ENCODE measurements at places on chromosomes 2 and 18. TPM values are rescaled to one million over a fixed set of nuclear protein-coding genes. Genes with fewer than 3 reads are reported as not detected.

Gene AMER3
- total RNA-seq: not detected

Gene FAM124B
- total RNA-seq: not detected

Gene CYS1
- total RNA-seq: 3.7 TPM

Gene FAM110C
- 20.3 TPM for total RNA-seq

Gene B3GNT2
- total RNA-seq: 21.5 TPM

Gene FBXO11
- 60.2 TPM for total RNA-seq

Gene CAPN13
- total RNA-seq: 0.25 TPM

Gene ANKRD44
- total RNA-seq: 2.7 TPM

Gene SERPINB7
- not detected for total RNA-seq

Gene KHK
- total RNA-seq: 6.7 TPM

Gene DYNC1I2
- total RNA-seq: 39.4 TPM

Gene SCN7A
- 0.07 TPM for total RNA-seq

Gene ANKRD30B
- total RNA-seq: not detected

Gene ACTR3
- total RNA-seq: 232 TPM

Gene CHRND
- total RNA-seq: not detected

GRCh38 chr2:31071741-31072140 lies 66.5 kb downstream of the GALNT14 start:
- no peak for DNase-seq

DNA sequence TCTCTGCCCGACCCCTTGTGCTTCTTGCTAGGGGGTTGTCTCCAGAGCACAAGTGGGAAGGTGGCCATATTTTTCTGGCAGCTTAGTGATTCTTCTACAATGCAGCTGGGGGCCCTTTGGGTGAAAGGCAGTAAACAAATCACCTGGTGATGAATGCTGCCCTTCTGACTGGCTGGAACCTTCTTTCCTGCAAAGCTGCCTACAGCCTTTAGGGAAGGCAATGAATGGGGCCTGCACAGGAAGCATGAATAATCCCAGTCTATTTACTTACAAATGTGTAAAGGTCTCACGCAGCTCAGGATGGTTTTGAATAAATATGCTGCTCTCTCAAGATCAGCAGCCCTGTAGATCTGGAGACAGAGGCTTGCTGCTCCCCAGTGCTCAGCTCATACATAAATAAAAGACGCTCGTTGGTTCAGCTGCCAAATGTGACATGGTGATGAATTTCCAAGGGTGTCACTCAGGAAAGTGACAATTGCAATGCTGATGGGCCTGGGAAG lies 289.2 kb downstream of the TDRD15 start:
- DNase-seq: no peak

- DNase-seq: no peak
Observed at GRCh38 chr2:215612786-215613185, 176.9 kb upstream of the FN1 start.

- DNase-seq: no peak
Observed at GRCh38 chr2:64119369-64119768, 24.9 kb downstream of the PELI1 start.

- no peak for DNase-seq
Observed at GRCh38 chr2:113697516-113697915, 58.9 kb downstream of the SLC35F5 start.

- no peak for DNase-seq
Observed at GRCh38 chr2:177073611-177074010, 139.0 kb upstream of the HNRNPA3 start.

DNA sequence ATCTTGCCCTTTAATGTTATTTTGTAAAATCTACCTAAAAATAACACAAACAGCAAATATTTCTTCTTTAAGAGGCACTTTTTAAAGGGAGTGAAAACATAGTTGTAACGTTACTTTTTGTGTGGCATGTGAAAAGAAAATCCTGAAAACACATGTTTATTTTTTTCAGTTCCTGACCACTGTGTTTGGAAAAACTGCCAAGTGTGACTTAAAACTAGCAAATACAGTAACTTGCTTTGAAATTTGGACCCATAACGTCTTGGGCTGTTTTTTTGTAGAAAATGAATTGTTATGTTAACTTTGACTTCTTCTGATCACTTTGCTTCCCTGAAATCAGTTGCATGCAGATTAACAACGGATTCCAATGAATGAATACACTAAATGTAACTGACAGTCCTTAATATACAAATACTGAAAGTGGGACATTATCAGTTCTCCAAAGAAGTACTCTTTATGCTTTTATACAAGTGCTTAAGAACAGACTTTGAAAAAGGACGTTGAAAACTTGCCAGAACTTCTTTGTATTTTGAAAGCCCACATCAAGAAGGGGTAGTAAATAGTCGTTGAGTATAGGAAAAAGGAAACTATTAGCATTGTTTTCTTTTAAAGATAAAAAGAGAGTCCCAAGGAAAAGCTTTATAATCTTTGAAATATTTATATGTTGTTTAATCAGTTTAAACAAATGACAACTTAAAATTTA lies 96.1 kb upstream of the ZEB2 start:
- DNase-seq: no peak

GRCh38 chr2:62000538-62000937 lies 95.1 kb downstream of the COMMD1 start:
- no peak for DNase-seq

DNA sequence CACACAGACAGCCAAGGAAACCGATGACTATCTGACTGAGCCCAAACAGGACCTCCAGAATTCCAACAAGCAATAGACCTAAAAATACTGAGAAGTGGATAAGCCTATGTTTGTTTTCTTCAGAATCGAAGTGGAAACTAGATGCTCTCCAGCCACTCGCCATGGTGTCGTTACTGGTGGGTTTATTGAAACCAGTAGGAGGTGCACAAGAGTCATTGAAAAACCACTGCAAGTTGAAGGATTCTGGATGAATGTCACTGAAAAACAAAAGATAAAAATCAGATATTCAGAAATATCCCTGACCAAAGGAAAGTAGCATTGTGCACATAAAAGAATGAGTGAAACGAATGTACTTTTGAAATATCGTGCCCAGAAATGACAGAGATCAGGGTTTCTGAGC lies 15.3 kb downstream of the TM4SF20 start:
- DNase-seq: no peak

GRCh38 chr2:71538241-71538640 lies 84.9 kb downstream of the DYSF start:
- DNase-seq: no peak

DNA sequence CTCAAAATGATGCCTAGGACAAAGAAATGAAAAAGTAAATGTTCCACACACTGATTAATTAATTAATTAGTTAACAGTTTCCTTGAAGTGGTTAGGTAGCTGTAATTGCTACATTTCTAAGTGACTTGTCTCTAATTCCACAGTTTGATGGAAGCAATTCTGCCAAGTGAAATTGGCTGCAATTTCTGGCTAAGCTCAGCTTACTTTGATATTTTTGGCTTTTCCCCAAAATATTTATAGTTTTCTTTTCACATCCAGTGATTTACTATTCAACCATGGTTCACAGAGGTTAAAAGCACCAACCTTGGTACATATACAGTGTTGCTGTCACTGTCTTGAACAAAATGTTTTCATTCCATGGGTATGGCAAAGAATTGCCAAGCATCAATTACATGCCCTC lies 459.5 kb upstream of the CDH20 start:
- no peak for DNase-seq

DNA sequence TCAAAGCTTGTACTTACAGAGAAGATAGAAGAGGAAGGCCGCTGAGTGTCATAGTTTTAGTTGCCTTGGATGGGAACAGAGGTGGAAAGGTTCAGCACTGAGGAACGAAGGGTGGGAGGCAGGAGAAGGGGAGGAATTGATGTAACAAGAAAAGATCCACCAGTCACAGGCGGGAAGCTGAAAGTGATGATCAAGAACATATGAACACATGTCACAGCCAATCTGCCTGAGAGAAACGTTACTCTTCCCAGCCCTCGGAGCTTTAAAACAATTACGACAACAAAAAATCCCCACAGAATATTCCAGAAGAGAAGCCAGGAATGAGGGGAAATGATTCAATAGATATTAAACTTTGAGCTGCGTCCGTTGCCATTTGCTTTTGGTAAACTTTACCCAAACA lies 87.1 kb downstream of the TSHZ1 start:
- DNase-seq: no peak

- no peak for DNase-seq
Observed at GRCh38 chr2:74887960-74888700, 54.2 kb downstream of the HK2 start.

- no peak for DNase-seq
Observed at GRCh38 chr2:99899882-99900281, 242.5 kb downstream of the AFF3 start.

- no peak for DNase-seq
Observed at GRCh38 chr18:48594471-48595094, 55.8 kb downstream of the CTIF start.

GRCh38 chr2:32161296-32161695 lies 4.4 kb upstream of the SLC30A6 start:
- DNase-seq: no peak

DNA sequence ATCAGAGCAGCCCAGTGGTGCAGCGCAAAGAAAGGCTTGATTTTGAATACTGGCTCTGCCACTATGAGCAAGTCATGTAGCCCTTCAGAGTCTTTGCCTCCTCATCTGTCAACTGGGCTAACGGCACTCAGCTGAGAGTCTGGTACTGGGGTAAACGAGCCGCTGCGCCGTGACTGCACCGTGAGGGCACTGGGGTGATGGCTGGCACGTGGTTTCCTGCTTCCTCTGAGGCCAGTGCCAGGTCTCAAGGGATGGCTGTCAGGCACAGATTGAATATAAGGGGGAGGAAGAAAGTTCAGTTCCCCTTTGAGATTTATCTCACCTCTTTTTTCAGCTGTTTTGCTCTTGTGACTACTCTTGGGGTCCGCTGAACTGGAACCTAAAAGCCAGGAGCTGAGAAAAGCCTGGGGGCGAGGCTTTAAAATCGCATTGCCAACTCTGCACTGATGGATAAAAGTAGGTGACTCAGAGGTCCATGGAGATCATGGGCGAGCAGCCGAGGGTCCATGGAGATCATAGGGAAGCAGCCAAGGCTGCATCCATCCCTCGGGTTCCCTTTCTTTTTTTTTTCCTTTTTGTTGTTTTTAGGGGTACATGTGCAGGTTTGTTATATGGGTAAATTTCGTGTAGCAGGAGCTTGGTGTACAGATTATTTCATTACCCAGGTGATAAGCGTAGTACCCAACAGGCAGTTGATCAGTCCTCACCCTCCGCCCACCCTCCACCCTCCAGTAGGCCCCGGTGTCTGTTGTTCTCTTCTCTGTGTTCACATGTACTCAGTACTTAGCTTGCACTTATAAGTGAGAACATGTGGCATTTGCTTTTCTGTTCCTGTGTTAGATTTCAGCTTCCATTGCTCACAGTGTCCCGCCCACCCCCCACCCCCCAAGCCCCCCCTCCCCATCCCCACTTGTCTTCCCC lies 114.3 kb downstream of the SPP2 start:
- no peak for DNase-seq

- DNase-seq: no peak
Observed at GRCh38 chr2:181648478-181649155, 8.3 kb downstream of the CERKL start.

DNA sequence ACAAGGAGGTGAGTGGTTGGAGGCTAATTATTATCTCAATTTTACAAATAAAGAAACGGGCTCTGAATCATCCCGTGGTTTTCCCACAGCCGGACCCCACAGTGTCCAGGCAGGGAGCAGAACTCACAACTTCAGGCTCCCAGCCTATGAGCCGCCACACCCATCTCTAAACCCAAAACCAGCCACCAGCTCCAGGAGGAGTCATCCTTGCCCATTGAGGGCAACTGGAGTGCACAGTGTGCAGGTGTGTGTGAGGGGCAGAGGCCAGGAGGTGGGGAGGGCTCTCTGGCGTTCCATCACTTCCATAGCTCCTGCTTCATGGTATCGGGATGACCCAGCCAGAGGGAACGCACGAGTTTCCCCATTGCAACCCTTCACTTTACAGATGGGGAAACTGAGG lies 144.5 kb downstream of the CYP26B1 start:
- DNase-seq: no peak

- no peak for DNase-seq
Observed at GRCh38 chr2:174332217-174332963, 2.4 kb upstream of the SP9 start.

DNA sequence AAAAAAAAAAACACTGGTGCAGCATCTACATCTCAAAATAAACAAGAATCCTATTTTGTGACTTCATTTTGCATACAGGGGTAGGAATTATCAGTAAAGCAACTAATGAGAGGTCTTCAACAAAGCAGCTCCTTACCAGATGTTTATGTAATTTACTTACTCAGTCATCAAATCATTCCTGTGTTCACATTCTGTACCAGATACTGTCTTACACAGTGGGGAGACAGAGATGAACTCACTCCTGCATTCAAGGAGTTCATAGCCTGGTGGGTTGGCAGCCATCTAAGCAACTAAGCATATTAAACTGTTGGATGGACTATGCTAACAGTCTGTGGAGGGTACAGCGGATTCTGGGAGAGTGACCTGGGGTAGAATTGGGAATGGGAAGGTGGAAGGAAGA lies 169.0 kb downstream of the OSR1 start:
- DNase-seq: no peak

DNA sequence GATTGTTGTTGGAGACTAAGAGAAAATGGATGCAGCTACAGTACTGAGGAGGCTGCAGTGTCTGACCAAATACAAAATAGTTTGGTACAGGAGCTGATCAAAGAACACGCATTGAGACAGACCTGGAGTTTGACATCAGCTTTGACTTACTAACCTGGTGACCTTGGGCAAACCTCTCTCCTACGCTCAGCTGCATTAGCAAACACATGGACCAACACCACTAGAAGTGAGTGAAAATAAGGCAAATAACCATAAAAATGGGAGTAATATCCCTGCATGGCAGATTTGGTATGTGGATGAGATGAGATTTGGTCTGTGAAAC lies 126.5 kb downstream of the LPIN1 start:
- DNase-seq: no peak

GRCh38 chr2:66435549-66435875 lies 587 bp downstream of the MEIS1 start:
- DNase-seq: no peak

All from HCT116 (cell line).